ENCODE measurements at places on chromosomes 6 and 20.

DNA sequence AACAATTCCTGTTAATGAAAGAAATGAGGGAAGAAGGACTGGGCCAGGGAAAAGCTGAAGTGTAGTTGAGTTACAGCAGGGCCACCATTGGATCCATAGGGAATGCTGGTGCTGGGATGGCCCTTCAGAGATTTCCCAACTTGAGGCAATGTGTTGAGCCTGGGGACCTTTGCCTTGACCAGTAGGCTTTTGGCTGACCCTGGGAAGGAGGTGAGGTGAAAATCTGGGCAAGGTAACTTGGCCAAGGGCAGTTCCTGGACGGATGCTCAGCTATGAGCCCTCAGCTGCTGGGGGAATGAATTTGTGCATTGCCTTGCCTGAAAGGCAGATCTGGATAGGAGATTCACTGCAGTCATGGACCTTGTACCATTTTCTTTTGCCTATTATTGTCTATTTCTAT, 20.4 kb downstream of the UTRN start:
- no peak for DNase-seq

DNA sequence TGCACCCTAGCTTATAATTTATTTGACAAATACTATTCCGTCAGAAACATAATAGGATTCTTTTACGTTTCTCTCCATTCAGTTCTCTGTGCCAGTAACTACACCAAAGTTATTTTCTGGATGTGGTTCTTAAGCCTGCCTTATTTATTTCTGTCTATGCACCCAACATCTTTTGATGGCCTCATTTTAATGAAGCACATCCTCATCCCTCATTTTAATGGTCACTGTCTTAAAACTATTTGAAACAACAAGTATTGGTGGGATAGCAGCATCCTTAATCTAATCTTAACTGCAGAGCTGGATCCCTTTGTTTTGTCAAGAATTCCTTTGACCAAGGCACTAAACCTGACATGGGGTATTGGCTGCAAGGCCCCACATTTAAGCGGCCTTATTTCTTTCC, 11.0 kb downstream of the FAM135A start:
- DNase-seq, result no peak

DNA sequence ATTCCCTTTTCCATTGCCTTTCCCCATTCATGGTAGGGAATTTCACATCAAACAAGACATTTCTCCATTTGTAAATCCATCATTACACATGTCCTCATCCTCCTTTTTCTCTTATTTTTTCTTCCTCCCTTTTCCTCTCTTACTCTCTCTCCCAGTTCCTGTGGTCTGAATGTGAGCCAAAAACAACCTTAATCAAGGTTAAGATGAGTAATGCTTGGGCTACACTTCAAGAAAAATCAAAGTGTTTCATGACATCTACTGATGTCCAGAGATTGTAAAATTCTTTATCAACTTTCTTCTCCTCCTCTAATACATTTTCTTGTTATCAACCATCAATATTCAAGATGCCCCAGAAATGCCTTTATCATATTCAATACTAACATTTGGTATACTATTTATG, 208.0 kb upstream of the PRND start:
- DNase-seq, result no peak

DNA sequence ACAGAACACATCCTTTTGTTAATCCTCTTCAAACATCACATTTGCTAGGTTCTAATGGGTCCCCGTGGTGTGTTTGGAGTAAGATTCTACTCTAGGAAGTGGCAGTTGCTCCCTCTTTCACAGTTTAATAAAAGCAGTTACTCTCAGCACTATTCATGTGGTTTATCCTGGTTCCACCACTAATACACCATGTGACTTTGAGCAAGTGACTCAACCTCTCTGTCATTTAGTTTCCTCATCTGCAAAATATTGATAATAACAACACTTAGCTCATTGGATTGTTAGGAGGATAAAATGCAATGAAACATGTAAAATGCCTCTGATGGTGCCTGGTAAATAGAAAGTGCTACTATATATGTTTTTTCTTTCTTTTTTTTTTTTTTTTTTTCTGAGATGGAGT, 488.0 kb upstream of the NOX3 start:
- no peak for DNase-seq

GRCh38 chr20:23190557-23190956, 104.4 kb upstream of the CD93 start:
- no peak for DNase-seq

DNA sequence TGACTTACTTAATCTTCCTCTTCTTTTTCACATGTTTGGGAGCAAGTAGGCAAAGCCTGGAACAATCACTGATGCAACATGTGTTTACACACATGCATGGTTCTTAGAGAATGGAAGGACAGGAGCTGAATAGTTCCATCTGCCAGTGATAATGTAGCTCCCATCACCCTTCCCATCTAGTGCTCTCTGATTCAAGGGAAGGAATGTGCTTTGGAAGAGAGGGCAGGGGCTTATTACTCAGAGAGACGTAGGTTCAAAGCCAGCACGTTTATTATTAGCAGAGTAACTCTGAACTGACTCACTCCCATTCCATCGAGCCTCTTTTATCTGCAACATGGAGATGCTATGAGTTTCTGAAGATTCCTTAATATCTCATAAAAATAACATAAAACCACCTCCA, 211.9 kb downstream of the GMPR start:
- no peak for DNase-seq

DNA sequence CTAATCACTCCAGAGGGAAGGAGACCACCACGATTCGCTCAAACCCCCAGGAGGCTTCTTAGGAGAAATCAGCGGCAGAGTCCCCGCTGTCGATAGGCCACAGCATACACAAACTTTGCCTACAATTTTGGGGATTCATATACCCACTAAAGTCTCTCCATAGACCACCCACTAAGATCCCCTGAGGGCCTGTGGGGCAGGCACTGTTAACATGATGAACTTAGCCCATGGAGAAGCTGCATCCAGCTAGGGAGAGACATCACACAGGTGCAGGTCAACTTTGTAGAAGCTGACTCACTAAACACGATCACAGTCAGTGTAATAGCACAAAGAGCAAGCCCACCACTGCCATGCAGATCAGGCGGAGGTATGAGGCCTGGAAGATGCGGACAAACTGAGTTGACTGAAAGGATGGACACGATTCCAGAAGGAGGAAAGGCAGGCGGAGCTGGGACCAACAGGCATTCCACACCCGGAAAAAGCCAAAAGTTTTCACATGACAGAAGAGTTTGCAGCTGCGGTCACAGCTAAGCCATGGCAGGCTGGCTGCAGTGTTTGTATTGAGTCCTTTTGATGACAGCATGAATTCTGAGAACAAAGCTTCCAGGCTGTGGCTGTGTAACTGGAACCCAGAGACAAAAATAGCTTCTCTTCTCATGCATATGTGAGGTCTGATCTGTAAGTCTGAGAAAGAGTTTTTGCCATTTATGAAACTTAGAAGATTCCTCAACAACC, 75.7 kb upstream of the QKI start:
- DNase-seq, result no peak

- DNase-seq, result no peak
Observed at GRCh38 chr6:43886717-43887339, 116.8 kb downstream of the VEGFA start.
